Central memory CD8-positive, alpha-beta T cell (primary cell): ENCODE measurements at places on chromosomes 5 and 9.

- DNase-seq: no peak
These were observed 24.5 kb downstream of the AGTPBP1 start for GRCh38 chr9:85717220-85717619.

- peak; percentile 96 for DNase-seq
These were observed at the start of gene HMGCR for GRCh38 chr5:75336615-75337336. HMGCR (plus strand) TSS chr5:75337220; CDS start chr5:75342606, 5,386 bp downstream.

GRCh38 chr5:170080786-170081445 lies 24.8 kb upstream of the FOXI1 start:
- no peak for DNase-seq

GRCh38 chr5:154519359-154519758 lies 41.3 kb upstream of the HAND1 start:
- DNase-seq: no peak

DNA sequence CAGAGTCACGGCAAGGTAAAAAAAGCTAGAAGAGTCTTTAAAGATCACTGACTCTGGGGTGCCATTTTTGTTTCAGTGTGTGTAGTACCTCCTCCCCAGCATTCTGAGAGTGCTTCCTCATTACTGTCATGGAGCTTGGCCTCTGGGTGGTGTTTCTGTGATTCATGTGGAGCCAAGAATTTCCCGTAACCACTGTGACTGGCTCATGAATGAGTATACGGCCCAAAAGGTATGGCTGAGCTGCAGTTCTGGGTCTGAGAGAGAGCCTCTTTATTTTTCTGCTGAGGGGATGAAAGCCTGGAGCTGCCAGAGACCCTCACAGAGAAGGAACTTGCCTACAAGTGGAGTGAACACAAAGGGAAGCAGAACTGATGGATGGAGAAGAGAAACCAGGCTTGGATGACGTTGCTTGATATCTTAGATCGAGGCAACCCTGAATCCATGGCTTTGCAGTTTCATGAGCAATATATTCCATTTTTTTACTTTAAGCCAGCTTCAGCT lies 85.6 kb downstream of the PTTG1 start:
- no peak for DNase-seq

GRCh38 chr5:127608077-127608660 lies 40.7 kb upstream of the CTXN3 start:
- no peak for DNase-seq

- no peak for DNase-seq
These were observed 227.6 kb upstream of the DAP start for GRCh38 chr5:10988622-10989021.

DNA sequence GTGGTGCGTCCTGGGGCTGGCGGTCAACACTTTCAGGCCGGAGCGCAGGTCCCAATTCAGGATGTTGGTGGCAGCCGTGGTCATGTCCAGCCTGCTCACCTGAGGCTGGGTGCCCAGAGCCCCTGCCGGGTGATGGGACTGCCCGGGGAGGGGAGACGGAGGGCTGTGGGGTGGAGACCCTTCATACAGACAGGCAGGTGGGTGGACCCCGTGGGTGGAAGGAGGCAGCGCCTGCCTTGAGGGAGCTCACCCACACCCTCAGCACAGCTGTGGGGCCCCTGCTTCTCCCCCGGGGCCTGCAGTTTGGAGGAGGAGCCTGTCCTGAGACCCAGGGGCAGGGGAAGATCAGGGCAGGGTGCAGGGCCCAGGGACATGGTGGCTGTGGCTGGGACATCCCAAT lies 6.9 kb upstream of the PTGDS start:
- no peak for DNase-seq

GRCh38 chr5:42349163-42349562 lies 74.1 kb upstream of the GHR start:
- DNase-seq: no peak

DNA sequence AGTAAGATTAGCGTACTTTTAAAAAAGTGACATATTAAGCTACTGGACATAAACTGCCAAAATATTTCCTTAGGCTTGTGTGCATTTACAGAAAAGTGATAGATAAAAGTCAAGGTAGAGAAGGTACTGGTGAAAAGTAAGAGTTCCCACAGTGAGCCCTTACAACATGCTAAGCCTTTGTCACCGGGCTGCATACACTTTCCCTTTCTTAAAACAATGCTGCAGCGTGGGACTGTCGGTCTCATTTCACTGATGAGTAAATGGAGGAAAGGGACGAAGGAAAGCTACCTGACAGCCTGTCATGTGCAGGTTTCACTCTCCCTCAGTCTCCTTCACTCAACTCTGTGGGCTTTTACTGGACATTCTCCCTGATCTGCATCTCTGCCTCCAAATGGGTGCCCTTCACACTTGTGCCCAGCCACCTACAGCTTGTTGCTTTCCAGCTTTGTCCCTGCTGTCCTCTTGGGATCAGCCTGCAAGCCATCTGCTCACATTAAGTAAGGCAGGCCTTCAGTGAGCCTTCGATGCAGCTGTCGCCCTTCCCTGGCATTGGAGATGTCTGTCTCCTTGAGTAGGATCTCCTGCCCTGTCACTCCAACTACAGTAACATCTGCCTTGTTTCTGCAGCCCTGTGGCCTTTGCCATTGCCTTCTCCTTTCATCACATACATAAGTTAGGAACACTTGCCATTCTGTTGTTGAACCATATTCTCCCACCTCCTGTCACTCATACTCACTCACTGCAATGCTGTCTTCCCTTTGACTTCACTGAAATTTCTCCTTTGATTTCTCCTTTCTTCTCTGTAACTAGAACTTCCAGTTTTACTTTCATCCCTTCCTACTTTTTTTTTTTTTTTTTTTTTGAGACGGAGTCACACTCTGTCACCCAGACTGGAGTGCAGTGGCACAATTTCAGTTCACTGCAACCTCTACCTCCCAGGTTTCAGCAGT lies 9.3 kb upstream of the ROPN1L start:
- DNase-seq: no peak
